Activated gamma-delta T cell treated with Interleukin-2 at 50 U/mL for 16 hours (primary cell): ENCODE measurements at places on chromosomes 5 and 9.

DNA sequence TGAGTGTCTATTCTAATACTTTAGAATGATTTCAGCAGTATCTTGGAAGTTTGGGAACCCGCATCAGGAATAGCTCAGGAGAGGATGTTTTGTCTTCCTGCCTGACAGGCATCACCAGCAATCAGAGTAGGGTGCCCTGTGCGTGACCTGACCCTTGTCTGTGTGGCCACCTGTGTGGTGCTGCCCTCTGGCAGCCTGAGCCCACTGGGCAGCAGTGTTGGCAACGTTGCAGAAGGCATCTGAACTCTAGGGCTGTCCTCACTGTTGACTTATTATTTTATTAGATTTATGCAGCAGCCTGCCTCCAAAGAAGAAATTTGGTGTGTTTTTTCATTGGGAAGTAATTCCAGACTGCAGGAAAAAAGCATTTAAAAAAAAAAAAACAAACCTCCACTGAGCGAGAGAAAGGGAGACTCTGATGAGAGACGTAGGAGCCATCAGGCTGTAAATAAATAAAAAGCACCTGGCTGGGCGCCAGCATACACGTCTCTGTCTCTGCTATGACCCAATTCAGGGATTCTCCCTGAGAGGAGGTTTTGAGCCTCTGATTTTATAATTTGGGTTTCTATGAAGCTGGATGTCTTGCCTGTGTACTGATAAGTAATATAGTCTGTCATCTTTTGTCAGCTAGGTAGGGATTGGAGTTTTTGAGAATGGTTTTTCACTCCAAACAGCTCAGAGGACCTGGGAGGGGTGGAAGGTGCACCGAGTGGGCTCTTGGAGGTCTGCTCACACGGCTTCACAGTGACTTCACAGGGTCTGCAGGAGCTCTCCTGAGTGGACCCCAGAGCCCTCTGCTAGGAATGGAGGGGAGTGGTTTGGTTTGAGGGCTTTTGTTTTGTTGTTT, 49.0 kb downstream of the FAM78A start:
- no peak for DNase-seq

GRCh38 chr5:4553130-4553529, 587.0 kb upstream of the ADAMTS16 start:
- DNase-seq, result no peak

- DNase-seq, result no peak
Observed at GRCh38 chr5:362978-363765, 41.7 kb downstream of the AHRR start.

GRCh38 chr5:131952301-131952857, 6.9 kb upstream of the MEIKIN start:
- DNase-seq, result no peak

- DNase-seq, result no peak
Observed at GRCh38 chr5:120640778-120641177, 176.7 kb downstream of the PRR16 start.

GRCh38 chr5:10838038-10838437, 77.0 kb upstream of the DAP start:
- no peak for DNase-seq

- DNase-seq, result no peak
Observed at GRCh38 chr5:132949136-132949535, 14.3 kb downstream of the AFF4 start.

DNA sequence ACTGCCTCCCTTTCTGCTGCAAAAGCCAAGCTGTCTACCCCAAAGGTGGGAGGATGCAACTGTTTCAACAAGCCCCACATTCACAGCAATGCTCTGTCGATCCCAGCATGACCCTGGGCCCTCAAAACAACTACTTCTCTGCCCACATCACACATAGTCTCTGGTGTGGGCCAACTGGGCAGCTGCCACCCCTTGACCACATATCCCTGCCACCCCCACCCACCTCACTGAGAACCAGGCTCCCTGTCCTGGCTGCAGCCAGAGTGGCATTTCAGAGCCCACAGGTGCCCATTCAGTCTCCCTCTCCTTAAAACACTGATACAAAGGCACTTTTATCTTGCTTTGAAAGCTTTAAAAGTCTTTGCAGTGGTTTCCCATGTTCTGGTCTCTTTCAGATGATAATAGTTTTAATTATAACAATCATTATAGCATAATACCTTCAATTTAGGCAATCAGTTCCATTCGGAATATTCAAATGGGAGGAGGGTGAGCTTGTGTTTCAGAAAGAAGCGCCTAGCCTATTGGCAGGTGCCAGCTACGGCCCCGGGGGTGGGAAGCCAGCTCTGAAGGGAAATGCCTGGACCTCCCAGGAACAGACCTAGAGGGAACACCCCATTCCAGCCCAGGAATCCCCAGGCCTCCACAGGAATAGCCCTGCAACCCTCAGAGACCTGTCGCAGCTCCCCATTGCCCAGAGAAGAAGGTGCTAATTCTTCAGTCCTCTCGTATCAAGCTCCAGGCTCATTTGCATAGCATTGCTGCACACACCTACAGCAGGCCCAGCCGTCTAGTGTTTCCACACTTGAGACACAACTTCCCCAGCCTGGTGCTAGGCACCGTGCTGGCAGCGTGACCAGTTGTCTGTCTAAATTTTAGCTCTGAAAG, 90.8 kb downstream of the C5orf15 start:
- DNase-seq, result no peak

DNA sequence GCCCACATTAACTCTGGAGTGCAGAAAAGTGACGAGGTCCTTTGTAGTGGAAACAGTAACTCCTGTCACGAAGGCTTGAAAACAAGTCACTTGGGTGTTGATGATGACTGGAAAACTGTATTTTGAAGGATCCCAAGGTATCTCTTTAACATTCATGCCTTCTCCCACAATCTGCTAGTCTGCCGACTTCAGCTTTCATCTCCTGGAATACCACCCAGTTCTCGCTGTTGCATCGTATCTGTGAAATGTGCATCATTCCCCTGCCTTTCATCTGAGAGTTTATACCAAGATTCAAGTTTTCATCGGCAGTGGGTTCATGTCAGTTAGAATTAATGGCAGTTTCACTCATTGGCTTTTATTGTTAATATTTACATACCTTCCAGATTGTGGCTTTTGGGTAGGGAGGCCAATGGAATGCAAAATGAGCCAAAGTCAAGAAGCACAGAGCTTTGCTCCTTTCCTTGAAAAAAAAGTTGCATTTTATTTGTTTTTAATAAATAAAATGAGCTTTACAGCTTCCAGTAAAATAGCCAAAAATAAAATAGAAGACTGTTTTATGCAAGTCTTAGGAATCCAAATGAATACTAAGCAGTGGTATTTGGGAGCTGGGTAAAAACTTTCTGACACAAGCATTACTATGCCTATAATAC, 575.2 kb upstream of the WWC1 start:
- no peak for DNase-seq

DNA sequence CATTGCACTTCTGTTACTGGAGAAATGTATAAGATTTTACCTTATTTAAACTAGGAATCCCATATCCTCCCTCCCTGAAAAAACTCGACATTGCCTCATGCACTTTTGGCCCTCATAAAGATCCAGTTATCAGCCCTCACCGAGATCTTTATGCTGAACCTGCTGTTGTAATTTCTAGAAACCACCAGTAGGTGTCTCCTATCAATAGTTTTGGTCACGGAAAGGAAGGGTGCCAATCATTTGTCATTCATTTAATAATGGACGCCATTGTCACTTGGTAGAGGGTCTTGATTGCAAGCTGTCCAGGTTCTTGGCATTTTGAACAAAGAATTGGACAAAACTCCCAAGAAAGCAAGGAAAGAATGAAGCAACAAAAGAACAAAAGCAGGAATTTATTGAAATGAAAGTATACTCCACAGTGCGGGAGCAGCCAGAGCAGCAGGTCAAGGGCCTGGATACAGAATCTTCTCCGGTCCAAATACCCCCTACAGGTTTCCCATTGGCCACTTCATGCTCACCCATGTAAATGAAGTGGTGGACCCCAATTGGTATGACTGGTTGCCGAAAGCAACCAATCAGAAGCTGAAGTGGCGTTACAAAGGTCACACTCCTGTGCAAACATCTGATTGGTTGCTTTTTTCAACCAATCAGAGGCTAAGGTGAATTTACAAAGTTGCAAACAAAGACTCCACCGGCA, 524.3 kb downstream of the PSAT1 start:
- DNase-seq, result no peak

- DNase-seq, result no peak
Observed at GRCh38 chr9:26891726-26892125, 876 bp downstream of the CAAP1 start.

- DNase-seq, result no peak
Observed at GRCh38 chr5:107461770-107462169, 209.0 kb downstream of the EFNA5 start.

DNA sequence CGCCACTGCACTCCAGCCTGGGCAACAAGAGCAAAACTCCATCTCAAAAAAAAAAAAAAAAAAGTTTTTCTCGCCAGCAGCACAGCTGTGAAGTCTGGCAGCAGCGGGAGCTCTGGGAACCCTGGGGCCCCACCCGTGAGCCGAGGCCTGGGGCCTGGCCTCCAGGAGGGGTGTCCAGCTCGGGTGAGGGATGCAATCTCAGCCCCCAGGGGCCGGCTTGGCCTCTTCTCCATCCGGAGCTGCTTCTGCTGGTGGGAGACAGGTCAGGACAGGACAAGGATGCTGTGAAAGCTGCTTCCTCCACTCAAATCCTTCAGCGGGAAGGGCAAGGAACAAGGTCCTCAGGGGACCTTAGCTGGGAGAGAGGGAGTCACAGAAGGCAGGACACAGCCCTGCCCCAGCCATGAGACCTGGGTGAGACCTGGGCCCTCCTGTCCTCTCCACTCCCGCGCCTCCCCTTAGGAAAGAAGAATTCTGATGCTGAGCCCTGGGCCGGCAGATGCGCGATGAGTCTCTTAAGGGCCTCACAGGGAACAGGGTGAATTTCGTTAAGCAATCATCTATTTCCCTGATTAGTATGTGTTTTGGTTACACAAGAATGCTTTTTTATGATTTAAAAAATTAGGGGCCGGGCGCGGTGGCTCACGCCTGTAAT, 30.6 kb downstream of the PLPP7 start:
- no peak for DNase-seq

DNA sequence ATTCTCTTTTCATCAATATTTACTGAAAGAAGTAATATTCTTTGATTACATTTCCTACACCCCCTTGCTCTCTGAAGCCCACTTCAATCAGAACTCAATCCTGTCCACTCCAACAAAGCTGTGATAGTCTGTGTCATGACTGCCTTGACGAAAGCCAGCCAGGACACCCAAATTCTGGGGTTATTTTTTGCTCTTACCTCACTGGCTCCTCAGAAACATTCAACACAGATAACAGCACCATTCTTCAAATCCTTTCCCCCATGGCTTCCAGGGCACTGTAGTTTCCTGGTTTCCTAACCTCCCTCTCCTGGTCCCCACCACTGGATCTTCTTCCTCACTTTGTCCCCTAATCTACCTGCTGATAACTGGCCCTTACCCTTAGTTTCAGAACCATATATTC, 106.1 kb upstream of the FER start:
- DNase-seq, result no peak

DNA sequence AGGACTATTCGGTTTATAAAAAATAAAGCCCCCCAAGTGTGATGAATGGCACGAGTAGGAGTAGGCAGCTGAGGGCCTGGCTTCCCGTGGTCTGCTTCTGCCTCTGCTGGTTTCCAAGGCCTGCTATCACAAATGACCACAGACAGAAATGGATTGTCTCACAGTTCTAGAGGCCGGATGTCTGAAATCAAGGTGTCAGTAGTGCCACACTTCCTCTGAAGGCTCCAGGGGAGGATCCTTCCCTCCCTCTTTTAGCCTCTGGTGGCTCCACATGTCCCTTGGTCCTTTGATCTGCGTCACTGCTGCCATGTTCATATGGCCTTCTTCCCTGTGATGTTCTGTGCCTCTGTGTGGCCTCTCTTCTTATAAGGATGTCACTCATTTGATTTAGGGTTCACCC, 15.1 kb downstream of the PRKACG start:
- DNase-seq, result no peak

DNA sequence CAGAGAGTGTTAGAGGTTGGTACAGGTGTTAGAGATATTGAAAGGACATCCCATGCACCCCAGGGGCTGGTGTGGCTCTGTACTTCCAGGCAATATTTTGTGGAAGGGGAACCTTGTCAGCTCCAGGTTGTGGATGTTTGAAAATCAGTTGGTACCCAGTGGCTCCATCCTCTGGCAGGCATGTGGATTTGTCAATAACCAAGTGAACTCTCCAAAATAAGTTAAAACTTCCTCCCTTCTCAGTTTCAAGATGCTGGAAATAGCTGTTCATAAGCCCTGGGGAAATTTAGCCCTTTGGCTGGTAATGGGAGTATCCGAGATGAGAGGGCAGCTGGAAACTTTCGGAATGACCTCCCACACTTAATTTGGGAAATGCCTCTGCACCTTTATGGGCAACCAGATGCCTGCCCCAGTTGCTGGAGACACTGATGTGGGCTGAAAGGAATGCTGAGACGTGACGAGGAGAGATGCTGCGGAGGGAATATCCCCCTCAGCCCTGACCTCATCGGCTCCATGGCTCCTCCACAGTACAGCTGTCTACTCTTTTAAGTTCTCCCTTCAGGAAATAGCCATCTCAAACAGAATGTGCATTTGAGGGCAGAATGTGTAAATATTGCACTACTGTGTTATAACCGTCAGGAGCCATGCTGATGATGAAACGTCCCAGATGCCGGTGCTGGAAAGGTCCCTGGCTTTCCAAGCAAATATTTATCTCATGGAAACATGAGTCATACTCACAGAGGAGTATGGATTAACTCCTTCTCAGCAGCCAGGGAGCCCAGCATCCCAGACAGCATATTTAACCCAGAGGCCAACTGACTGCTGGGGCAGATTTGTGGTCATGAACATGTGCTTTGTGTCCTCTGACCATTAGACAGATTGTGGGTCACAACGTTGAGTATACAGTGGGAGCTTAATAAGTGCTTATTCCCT, 29.5 kb downstream of the TGFBI start:
- DNase-seq, result no peak

GRCh38 chr5:57613741-57614140, 131.1 kb upstream of the ACTBL2 start:
- DNase-seq, result no peak

DNA sequence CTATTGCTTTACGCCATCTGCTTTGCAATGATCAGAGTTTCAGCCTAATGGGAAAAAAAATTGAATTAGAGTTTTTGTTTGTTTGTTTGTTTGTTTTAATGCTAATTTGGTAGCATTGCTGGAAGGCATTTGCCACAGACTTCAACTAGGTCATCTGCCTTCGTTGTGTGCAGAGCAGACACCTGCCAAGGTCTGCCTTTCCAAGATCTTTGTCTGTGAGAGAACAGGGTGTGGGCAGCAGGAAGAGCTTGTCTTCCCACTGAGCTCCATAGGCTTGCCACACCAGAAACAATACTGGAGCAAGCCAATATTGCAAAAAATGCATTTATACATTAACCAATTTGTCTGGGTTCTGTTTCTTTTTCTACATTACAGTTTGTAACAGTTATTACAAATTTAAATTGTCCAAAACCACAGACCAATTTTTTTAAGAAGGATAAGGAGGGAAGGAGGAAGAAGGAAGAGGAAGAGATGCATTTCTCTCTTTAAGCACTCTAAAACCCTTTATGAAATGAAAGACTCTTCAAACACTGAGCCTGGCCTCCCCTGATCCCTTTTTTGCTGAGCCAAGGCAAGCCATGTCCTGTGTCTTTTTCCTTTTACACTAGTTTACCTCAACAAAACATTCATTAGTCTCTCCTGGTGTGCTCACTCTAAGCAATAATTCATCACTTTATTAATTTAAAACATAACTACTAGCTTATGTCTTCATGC, 210.5 kb downstream of the SNX18 start:
- no peak for DNase-seq
